ENCODE measurements at places on chromosomes 13 and 19.

DNA sequence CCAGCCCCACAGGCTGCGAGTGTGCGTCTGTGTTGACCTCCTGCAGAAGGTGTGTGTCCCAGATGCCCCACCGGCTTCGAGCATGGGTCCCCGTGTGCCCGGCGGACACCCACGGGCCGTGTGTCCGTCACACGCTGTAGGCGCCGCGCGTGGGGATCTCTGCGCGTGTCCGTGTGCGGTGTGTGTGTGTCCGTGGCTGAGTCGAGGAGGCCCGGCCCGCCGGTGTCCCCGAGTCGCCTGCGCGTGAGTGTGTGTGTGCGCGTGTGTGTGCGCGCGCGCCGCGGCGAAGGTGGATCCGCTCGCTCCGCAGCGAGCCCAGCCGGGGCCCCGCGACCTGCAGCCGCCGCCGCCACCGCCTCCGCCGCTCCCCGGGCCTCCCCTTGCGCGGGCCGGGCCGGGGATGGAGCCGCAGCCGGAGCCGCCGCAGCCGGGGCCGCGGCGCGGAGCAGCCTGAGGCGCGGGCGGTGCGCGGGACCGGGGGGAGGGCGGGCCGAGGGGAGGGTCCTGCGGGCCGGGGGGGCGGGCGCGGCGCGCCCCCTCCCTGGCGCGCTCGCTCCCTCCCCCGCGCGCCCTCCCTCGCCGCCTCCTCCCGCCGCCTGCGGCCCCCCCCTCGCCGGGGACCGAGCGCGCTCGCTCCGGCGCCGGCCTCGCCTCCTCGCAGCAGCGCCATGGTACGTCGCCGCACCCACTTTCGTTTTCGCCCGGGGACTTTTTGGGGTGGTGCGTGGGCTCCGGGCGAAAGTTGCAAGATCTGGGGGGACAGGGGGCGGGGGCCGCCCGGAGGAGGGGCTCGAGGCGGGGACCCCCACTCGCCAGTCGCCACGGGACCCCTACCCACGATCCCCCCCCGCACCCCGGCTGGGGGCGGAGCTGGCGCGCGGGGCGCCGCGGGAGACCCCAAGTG, 7.1 kb upstream of the NFIC start:
- no peak for DNase-seq

DNA sequence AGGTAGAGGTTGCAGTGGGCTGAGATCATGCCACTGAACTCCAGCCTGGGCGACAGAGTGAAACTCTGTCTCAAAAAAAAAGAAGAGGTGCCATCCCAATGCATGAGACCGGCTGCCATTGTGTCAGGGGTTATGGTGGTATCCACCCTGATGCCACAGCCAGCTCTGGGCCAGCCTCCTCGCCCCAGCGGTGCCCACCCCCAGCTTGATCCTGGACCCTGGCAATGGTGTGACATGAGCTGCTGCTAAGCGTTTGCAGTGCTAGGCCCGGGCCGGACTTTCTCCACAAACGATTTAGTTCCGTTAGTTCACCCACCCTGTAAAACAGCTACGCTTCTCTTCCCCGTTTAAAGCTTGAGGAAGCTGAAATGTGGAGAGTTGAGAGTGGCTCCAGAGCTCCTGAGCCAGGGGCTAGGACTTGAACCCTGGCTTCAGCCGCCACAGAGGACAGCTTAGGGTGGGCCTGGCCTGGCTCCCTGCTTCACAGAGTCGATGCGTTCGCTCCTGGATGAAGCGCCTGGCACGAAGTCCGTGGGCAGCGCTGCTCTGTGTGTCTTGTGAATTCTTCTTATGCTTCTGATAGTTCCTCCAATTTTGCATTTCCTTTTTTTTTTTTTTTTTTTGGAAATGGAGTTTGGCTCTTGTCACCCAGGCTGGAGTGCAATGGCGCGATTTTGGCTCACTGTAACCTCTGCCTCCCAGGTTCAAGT, 25.5 kb downstream of the NKPD1 start:
- no peak for DNase-seq

DNA sequence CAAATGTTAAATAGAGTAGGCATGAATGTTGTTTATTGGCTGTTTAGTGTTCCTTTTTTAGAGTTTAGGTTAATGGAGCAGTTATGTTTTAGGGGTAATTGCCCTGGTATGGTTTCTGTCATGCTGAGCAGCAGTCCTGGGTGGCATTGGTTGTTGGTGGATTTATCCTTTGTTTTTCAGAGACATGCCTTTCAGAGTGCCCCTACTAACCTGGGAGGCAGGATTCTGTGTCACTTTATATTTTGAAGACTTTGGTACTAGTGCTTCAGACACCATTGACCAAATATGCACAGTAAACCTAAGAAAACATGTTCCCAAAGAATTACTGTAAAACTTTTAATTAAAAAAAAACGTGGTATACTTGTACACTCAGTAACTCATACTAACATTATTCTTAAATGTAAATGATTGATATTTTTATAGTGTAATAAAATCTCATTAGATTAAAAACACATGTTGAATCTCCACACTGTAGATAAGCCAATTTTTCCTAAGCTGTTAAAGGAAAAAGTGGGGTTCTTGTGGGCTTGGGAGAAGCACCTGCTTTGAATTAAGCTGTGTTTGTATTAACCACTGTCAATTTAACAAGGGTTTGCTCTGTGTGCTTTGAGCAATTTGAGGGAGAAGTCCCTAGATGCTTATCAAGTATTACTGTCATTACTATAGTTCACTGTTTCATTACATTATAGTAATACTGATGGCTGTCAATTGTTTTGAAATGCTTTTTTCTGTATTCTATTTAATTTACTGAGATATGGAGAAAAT, 133.2 kb downstream of the LMO7 start:
- DNase-seq = no peak

GRCh38 chr13:47499358-47500150, 501.5 kb downstream of the SUCLA2 start:
- no peak for DNase-seq

DNA sequence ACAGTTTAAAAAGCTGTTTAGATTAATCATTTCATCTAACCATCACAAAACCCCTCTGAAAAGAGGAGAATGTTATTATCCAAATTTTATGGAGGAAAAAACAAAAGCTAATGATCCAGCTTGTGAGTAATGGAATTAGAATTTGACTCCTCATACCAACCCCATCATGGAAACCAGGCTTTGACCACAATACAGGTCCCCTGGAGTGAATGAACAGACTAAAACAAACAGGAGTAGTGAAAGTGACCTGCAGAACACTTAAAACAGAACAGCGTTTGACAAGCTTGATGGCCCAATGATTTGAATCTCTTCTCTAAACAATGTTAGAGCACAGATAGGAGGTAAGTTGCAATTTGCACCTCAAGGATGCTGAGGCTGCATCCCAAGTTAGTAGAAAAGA, 230.0 kb downstream of the DCT start:
- no peak for DNase-seq

DNA sequence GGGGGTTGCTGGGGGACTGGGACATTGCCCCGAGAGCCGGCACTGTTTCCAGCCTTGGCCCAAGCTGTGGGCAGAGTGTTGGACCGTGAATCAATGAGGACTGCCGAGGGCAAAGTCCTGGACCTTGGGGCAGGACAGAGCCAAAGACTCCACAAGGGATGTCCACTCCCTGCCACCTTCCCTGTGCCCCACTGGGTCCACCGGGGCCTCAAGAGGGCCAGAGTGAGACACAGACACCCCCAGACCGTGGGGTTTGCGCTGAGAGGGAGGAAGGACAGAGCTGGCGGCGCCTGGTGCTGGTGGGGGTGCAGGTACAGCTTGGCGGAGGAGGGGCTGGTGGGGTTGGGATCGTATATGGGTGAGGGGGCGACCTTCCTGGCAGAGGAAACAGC, 11.8 kb downstream of the MAST3 start:
- DNase-seq = no peak

DNA sequence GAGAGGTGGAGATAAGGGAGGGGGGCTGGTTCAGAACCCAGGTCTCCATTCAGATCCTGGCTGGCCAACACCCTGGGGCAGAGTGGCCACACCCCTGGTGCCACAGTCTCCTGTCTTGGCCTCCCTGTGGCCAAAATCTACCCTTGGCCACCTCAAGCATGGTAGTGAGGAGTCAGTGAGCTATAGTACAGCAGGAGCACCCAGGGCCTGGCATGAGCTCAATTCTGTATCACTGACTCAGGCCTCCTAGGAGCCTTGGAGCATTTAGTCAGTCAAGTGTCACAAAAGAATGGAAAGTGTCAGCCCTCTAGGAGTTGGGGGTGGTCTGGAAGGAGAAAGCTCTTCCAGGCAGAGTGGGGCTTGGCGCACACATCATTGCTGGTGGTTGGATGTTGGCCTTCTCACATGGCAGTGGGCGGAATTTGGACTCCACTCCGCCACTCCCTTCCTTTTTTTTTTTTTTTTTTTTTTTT, 6.6 kb upstream of the CD79A start:
- no peak for DNase-seq

DNA sequence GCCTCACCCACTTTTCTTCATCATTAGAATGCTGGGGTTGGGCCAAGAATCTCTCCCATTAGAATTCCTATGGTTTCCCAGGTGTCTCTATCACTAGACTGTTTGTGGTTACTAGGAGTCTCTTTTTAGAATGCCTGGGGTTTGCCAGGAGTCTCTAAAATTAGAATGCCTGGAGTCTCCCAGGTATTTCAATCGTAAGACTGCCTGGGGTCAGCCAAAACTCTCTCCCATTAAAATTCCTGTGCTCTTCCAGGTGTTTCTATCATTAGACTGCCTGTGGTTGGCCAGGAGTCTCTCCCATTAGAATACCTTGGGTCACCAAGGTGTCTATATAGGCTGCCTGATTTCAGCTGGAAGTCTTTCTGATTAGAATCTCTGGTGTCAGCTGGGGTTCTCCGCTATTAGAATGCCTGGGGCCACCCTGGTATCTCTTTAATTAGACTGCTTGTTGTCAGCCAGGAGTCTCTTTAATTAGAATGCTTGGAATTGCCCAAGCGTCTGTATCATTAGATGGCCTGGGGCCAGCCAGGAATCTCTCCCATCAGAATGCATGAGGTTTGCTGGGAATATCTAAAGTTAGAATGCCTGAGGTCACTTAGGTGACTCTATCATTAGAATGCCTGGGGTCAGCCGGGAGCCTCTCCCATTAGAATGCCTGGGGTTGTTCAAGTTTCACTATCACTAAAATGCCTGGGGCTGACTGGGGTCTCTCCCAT, 1479.2 kb downstream of the UQCRFS1 start:
- no peak for DNase-seq

GRCh38 chr13:23467048-23467931, 33.8 kb upstream of the SACS start:
- DNase-seq = no peak

DNA sequence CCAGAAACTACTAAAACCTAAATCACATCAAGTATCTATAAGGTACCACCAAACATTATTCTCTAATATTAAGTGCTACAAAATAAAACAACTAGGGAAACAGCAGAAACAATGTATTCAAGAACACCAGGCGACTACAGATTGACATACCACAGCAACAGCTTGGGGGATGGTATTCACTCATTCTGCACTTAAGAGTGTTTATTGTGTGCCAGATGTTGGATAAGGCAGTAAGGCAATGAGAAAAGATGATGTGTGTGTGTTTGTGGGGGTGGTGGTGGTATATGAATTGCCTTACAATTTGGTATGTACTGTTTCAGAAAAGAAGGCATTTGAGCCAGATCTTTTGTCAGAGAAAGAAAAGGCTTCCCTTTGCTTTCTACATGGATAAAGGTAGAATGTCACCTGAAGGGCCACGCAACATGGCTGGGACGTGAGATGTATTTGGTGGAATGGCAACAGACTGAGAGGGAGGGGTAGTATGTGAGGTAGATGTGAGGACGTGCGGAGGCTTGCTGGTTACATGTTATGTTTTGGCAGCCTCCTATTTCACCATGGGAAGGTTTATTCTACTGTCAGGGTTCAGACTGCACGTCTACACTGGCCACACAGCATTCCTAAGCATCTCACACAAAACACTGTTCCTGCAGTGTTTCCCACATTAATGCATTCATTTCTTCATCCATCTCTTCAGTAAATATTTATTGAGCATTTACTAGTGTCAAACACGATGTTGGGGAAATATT, 300.7 kb downstream of the KLF12 start:
- no peak for DNase-seq

GRCh38 chr19:38939957-38940356, 9.2 kb downstream of the MRPS12 start:
- DNase-seq = no peak

DNA sequence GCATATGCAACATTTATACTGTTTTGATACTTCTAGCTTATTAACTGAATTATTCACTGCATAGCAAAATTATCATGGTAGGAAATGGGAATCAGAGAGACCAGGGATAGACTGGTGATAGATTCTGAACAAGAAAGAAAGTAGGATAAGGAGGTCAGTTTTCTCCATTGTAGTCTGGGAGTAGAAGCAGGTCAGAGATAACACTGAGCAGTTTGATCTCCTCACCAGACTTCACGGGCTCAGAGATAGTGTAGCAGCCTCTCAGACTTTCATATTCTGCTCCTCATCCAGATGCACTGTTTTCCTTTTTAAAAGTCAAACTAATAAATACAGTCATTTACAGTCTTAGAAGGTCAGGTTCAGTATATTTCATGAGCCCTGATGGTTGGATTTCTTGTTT, 56.0 kb upstream of the MYO16 start:
- DNase-seq = no peak
